Sciatic nerve (tissue), 2 donors: ENCODE measurements at places on chromosomes 11 and 22. TPM values are rescaled to one million over a fixed set of nuclear protein-coding genes. Genes with fewer than 3 reads are reported as not detected.

Gene SMIM35
- total RNA-seq = not detected

Gene SELENOM
- total RNA-seq = 159 TPM

GRCh38 chr22:17091851-17092250, 7.1 kb downstream of the IL17RA start:
- peak; percentile 19 for DNase-seq

Gene VSIG10L2
- total RNA-seq = not detected

- DNase-seq = no peak
These were observed 157.0 kb upstream of the TIMP3 start for GRCh38 chr22:32644252-32645100.

- no peak for DNase-seq
These were observed 35.1 kb upstream of the LRRC10B start for GRCh38 chr11:61473370-61474012.

DNA sequence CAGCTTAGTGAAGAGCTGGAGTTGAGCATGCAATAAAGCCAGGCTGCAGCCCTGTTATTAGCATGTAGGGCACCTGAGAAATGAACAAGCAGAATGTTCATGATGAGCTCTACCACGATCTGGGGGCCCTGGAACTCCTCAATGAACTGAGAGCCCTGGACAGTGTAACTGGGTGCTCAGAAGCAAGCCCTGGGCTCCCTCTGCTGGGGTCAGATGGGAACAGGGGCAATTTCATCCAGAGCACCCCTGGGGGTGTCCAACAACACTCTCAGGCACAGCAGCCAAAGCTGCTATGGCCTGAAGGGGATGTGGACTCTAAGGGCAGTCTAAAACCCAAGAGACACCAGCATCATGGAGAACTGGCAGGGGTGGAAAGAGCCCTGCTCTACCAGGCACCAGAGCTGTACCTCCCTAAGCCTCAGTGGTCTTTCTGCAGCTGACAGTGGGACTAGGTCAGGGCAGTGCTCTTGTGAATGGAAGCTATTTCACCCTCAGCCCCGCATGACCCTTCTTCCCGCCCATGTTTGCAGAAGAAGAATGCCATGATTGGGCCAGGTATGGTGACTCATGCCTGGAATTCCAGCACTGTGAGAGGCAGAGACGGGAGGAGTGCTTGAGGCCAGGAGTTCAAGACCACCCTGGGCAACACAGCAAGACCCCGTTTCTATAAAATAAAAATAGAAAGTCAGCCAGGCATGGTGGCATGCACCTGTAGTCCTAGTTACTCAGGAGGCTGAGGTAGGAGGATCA, 28.9 kb downstream of the THOC5 start:
- DNase-seq = no peak

Gene SLC17A6
- not detected for total RNA-seq

GRCh38 chr11:111444040-111444439, 65.0 kb upstream of the POU2AF1 start:
- DNase-seq = no peak

DNA sequence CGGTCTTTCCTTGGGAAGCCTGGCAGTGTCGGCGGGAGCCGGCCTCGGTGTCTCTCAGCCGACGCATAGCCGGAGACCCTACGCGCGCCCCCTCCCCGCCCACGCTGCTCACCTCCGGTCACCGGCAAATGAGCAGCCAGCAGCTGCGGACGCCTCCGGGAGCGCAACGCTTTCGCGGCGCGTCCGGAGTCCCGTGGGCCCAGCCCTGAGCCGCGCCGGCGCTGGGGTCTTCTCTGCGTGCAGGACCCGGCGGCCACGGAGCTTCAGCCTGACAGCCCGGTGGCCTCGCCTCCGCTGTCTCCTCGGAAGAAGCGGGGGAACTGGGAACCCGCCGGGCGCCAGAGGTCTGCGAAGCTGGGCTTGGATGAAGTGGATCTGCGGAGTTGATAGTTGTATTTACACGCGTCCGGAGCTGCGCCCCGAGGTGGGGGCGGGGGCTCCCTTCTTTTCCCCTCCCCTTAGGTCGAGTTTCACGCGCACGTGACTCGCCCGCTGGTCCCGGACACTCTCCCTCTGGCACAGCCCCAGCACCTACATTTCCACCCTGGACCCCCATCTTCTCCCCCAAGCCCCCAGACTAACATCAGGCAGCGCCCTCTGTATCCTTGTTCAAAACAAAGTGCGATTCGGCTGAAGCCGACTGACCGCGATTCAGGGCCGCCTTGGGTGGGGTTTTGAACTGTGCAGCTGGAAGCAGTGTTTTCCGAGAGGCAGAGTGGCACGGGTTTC, at the start of gene SLC43A1:
Gene SLC43A1, minus strand, starts transcription at position 371 of the 729 bp plus-strand sequence. CDS start 1,591 bp downstream, outside the sequence.
- DNase-seq = peak; percentile 80

- no peak for DNase-seq
These were observed 24.2 kb downstream of the CD44 start for GRCh38 chr11:35163209-35163608.

- peak; percentile 96 for DNase-seq
These were observed 1.3 kb upstream of the TM7SF2 start for GRCh38 chr11:65110354-65110861.

DNA sequence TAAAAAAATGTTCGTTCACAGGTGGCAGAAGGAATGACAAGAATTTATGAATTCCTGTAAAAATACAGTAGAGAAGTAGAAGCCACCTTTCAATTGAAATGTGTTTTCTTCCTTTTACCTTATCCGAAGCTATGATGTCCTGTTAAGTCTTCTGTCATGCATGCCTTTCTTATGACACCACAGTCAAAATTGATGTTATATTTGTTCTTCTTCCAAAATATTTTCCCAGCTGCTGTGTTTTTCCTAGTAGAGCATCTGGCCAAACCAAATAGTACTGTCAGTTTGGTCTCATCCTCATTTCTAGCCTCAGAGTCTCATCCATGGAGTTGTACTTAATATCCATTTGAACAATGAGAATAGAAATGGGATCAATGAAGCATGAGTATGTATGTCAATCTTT, 206.1 kb downstream of the PGR start:
- no peak for DNase-seq

DNA sequence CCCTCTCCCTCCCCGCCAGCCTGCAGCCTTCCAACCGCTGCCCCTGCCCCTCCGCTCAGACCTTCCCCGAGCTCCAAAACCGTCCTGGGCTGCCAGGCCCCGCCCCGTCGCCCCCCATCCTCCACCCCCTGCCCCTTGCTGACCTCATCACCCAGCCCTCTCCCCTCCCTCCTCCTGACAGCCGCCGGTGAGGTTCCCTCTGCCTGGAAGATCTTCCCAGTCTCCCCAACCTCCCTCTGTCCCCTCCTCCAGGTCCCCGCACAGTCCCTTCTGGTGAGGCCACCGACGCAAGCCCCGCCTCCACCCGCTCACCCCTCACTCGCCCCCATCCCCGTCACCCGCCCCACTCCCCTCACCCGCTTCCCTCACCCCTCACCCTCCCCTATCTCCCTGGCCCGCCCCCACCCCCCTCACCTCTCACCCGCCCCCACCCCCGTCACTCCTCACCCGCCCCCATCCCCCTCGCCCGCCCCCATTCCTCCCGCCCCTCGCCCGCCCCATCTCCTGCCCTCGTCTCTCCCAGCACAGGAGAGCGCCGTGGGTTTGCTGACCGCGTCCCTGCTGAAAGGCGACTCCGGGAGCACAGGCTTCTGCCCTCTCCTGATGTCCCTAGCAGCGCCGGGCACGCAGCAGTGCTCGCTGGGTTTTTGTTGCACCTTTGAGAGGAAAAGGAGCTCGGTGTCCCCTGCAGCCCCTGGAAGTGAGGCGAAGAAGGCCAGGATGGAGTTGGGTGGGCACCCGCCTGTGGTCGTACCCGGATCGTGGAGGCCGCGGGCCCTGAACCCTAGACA, 16.4 kb upstream of the UPK3A start:
- DNase-seq = peak; percentile 75

- DNase-seq = no peak
These were observed 11.0 kb downstream of the SYT9 start for GRCh38 chr11:7262672-7263071.

- no peak for DNase-seq
These were observed 16.6 kb downstream of the POLA2 start for GRCh38 chr11:65278356-65278755.

- no peak for DNase-seq
These were observed 58.9 kb upstream of the BARX2 start for GRCh38 chr11:129316781-129317180.

Gene GDPD4
- not detected for total RNA-seq

GRCh38 chr11:115493488-115493887, 10.7 kb downstream of the CADM1 start:
- no peak for DNase-seq

Gene MPZL2
- 49.6 TPM for total RNA-seq

DNA sequence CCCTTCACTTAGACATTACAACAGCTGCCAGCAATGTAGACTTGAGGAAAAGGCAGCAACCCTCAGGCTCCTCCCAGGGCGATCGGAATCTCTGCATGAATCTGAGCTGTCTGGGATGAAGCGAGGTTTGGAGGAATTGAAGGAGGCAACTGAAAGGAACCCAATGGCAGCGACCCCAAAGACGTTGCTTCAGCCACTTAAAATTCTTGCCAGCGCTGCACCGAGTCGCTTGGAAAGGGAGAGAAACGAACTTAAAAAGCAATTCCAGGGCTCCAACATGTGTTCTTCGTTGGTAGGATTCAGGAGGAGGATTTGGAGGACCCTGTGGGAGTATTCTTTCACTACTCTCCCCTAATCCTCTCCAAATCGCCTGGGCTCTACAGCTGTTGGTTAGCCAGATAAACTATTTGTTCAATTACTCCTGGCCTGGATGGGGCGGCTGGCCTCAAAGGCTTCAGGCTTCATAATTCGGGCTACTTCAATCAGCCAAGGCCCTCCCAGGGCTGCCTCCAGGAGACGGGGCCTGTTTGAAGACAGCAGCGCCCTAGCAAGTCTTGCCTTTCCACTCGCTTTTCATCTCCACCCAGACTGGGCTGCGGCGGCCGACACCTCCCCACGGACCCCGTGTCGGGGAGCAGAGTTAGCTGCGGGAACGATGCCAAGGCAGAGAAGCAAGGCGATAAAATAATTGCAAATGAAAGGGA, 72.4 kb upstream of the TMEM45B start:
- no peak for DNase-seq

Gene KRTAP5-2
- not detected for total RNA-seq
